ENCODE measurements at places on chromosomes 6 and 20.

DNA sequence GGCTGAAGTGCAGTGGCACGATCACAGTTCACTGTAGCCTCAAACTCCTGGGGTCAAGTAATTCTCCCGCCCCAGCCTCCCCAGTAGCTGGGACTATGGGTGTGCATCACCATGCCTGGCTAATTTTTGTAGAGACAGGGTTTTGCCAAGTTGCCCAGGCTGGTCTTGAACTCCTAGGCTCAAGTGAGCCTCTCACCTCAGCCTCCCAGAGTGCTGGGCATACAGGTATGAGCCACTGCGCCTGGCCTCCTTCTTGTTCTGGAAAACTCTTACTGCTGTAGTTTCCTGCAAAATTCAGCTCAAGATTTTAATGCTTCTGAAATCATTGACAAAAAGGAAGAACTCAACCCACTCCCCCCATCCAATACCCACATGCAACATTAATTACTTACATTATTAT, 21.9 kb upstream of the KCNG1 start:
- no peak for DNase-seq

DNA sequence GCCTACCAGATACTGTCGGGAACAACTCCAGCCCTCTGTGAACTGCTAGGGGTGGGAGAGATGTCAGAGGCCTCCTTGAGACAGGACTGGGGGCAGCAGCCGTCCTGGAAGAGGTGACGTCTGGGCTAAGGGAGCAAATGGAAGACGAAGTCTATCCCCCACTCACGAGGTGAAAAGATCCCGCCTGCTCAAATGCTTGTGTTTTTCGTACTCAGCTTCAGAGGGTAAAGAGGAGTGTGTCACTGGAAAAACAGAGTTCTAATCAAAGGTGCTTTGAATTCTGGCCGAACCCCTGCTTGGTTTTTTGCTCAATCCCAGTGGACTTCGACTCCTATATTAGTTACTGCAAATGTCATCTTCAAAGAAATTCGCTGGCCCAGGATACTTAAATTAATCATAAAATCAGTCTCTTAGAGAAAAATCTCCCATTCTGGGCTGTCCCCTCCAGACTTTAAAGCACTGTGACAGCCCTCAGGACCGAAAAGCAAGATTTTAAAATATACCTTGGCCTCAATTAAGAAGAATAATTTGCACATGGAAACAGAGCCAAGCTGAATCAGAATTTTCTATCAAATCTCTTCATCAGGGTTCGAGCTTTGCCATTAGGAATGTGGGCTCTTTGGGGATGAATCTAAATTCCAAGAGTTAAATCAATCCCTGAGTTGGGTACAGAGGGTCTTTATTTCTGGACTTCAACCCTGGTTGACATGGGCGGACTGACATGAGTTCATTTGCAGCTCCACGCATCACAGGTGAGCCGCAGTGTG, 61.8 kb upstream of the AFDN start:
- no peak for DNase-seq

DNA sequence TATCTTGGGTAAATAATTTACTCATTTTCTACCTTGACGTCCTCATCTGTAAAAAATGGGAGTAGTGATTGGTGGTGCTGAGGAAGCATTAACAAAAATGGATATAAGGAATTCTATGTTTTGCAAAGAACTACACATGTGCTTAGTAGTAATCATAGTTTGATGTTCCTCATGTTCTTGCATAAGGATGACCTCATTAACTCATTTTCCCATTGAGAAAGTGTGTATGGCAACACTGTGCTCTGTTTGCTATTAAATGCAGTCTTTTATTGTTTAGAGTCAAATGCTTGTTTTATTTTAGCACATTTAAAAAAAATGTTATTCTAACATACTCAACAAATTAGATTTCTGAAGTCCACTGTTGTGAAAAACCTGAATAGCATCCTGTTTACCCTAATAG, 211.2 kb upstream of the RSPO3 start:
- no peak for DNase-seq

- no peak for DNase-seq
Observed at GRCh38 chr20:6157345-6157744, 34.5 kb upstream of the FERMT1 start.

DNA sequence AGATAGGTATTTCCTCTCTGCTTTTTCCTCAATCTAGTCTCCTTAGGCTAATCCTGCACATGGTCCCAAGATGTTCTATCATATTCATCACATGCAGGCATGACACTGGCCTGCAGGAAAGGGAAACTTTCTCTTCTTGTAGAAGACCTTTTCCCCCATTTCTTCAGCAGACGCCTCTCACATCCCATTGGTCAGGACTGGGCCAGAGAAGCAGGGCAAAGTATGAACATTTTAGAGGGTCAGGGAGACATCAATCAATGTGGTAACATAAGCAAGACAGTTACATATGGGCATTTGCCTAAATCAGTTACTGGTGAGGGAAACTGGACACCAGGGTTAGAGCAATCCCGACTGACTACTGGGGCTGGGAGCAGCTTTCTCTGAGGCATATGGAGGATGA, 90.1 kb downstream of the CRYBG1 start:
- DNase-seq = no peak

GRCh38 chr6:78670802-78671201, 196.5 kb upstream of the IRAK1BP1 start:
- no peak for DNase-seq

DNA sequence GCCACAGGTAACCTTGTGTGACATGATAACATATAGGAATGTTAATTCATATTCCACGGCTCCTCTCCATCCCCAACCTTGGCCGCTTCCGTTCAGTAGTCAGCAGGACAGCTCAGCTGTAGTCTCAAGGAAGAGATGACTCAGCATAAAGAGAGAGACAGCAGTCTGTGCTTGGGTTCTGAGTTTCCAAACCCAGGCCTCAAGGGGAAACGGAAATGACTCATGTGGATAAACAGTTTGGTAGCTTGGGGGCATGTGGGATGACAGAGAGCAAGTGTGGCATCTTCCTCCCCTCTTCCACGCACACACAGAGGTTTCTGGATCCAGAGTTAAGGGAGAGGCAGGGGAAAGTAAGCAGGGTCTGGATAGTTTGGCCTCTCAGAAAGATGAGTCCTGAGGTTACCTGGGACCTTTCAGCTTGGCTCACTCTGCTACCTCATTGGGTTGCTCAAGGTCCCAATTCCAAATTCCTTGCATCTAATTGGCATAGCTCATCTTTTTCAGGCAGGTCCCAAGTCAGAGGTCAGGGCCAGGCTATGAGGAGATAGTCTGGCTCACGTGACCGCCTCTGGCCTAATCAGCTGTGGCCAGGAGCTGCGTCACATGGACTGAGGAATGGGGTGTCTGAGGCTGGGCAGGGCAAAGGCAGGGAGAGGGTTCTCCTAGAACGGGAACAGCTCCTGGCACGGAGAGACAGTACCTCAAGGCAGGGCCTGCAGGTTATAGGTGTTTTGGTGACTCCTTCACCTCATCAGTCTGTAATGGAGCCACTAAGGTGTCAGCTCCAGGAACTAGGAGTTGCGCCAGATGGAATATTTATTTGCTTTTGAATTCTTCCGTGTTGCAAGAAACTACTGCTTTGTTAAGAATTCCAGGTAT, 36.5 kb upstream of the MLN start:
- no peak for DNase-seq

GRCh38 chr6:134954272-134955000, 4.5 kb upstream of the ALDH8A1 start:
- DNase-seq = no peak

GRCh38 chr6:69601132-69601531, 195.7 kb downstream of the LMBRD1 start:
- DNase-seq = no peak

DNA sequence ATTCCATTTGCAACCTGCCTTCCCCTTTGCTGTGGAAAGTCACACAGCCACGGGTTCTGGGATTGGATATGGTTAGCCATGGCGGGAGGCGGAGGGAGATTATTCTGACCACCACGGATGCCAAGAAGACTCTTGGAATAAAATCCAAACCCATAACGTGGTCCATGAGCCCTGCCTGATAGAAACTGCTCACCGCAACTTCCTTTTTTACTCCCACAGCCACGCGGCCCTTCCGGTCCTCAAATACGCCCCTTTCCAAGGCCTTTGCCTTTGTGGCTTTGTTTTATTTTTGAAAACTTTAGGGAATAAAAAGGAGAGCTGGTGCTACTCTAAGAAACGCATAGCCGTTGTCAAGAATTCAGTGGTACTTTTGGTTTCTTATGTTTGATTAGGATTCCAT, 602.5 kb upstream of the CDH4 start:
- no peak for DNase-seq

All from sciatic nerve (tissue), 2 donors.